MG63 (cell line): ENCODE measurements at places on chromosomes 5 and 9. TPM values are rescaled to one million over a fixed set of nuclear protein-coding genes. Genes with fewer than 3 reads are reported as not detected.

- DNase-seq = no peak
These were observed 113.1 kb upstream of the NIPBL start for GRCh38 chr5:36763454-36763853.

- peak; percentile 24 for DNase-seq
These were observed 2.5 kb downstream of the FST start for GRCh38 chr5:53482717-53483638.

The EFNA5 gene
- 0.56 and 0.79 TPM in 2 replicates for total RNA-seq

DNA sequence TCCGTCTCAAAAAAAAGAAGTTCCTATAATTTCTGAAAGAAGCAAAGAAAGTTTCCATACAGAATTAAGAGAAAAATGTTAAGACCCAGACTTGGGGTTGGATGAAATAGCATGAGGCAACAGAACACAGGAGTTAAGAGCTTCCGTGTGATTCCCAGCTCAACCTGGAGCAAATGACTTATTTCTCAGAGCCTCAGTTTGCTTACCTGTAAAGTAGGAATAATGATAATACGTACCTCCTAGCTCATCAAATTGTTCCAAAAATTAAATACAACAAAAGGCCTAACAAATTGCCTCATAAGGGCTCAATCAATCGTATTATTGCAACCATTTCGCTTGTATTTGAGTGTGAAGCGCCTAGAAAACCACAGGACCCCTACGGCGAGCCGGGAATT, 600 bp upstream of the GPR107 start:
- DNase-seq = no peak

The ACOT12 gene
- total RNA-seq = not detected in 2 replicates

DNA sequence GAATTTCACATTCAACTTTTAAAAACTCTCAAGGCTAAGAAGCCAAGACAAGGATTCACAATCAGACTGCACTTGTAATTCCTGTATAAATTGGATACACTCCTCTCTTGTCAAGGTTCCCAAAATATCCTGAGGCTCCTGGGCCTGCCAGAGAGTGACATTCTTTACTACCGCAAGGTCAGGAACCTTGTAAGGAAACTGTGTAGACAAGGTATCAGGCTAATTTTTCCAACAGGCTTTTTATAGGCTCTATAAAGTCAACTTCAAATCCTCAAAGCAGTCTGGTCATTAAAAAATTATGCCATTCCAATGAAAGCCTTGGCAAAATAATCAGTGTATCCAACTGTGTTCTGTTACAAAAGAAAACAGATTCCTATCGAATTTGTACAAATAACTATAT, 15.5 kb upstream of the PAIP1 start:
- no peak for DNase-seq
